ENCODE measurements at places on chromosomes 2 and 18. TPM values are rescaled to one million over a fixed set of nuclear protein-coding genes. Genes with fewer than 3 reads are reported as not detected.
A peak's percentile ranks its signal among the peaks of the same experiment; 100 is the strongest.

MYOM1 gene
- 1.3 TPM for total RNA-seq

IL36A gene
- total RNA-seq = not detected

WDR75 gene
- total RNA-seq = 86.2 TPM

ALK gene
- total RNA-seq = not detected

SLC25A52 gene
- total RNA-seq = not detected

CSRNP3 gene
- not detected for total RNA-seq

- H3K36me3 ChIP-seq = no peaks in the 10 kb centered on the region
- no peaks in the 10 kb centered on the region for H3K4me1 ChIP-seq
- H3K4me3 ChIP-seq = no peak overlapping the region
- DNase-seq = no peak
These were observed 380.3 kb downstream of the NYAP2 start for GRCh38 chr2:225779829-225780228.

- no peak overlapping the region for H3K27ac ChIP-seq
- H3K4me3 ChIP-seq = no peak overlapping the region
- peaks cover 1% of the 10 kb centered on the region for H3K27me3 ChIP-seq
- no peak for DNase-seq
- H3K4me1 ChIP-seq = peaks cover 9% of the 10 kb centered on the region
These were observed 2.3 kb downstream of the TM4SF20 start for GRCh38 chr2:227376656-227377396.

DNA sequence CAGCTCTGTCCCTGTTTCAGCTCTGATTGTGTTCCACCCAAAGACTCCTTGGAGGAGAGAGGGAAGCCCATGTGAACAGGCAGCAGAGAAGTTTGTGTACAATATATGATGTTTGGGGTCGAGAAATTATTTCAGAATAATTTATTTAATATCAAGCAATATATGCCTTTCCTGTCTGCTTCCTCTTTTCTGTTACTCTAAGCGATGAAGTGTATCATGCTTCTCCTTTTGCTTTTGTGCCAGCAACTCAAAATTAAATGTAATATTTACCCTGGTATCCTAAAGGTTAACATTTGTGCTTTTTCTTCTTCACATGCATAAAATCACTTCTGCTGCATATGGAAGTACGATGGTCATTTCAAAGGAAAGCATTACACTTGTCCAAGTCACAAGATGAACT lies 2.4 kb upstream of the NTSR2 start:
- H3K27me3 ChIP-seq = peaks cover 42% of the 10 kb centered on the region
- H3K36me3 ChIP-seq = no peaks in the 10 kb centered on the region
- DNase-seq = no peak
- H3K27ac ChIP-seq = no peak overlapping the region
- peaks cover 7% of the 10 kb centered on the region for H3K4me1 ChIP-seq
- no peak overlapping the region for H3K4me3 ChIP-seq

GRCh38 chr18:6273423-6273822 lies 141.3 kb downstream of the L3MBTL4 start:
- no peak overlapping the region for H3K4me3 ChIP-seq
- H3K27ac ChIP-seq = no peak overlapping the region
- no peak for DNase-seq
- no peaks in the 10 kb centered on the region for H3K36me3 ChIP-seq
- H3K4me1 ChIP-seq = no peaks in the 10 kb centered on the region
- peaks cover 2% of the 10 kb centered on the region for H3K27me3 ChIP-seq

GRCh38 chr2:43075811-43076585 lies 150.4 kb downstream of the ZFP36L2 start:
- no peak for DNase-seq
- no peak overlapping the region for H3K4me3 ChIP-seq
- H3K27me3 ChIP-seq = no peaks in the 10 kb centered on the region

DNA sequence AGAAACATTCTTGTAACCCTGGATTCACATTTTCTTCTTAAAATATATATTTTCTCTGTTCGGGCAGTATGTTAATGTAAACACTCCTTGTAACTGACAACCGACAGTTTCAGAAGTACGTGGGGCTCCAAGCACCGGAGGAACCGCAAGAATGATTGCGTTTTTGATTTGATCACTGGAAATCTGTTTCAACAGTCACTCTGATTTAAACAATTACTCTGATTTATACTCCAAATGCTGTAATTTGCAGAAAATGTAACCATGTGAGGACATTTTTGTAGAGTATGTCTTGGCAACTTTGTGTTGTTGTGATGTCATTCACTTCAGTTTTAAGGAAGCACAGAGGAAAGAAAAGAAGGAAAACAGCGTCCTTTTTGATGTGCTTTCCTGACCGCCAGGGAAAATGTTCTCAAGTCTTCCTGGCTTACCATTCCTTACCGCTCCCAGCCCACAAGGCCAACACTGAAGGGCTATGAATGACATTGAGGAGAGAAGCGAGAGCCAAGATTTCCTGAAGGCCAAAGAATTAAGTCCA lies 77.7 kb downstream of the APOB start:
- peaks cover 8% of the 10 kb centered on the region for H3K27me3 ChIP-seq
- H3K4me3 ChIP-seq = no peak overlapping the region
- no peak for DNase-seq
- no peaks in the 10 kb centered on the region for H3K4me1 ChIP-seq

- peaks cover 1% of the 10 kb centered on the region for H3K27me3 ChIP-seq
- no peak overlapping the region for H3K4me3 ChIP-seq
- DNase-seq = no peak
These were observed 156.5 kb upstream of the L3MBTL4 start for GRCh38 chr18:6571239-6571602.

GRCh38 chr2:195532628-195533271 lies 124.3 kb upstream of the SLC39A10 start:
- peaks cover 2% of the 10 kb centered on the region for H3K36me3 ChIP-seq
- H3K27ac ChIP-seq = peak overlapping the region; percentile 95
- H3K4me3 ChIP-seq = peak overlapping the region; percentile 81
- H3K27me3 ChIP-seq = no peaks in the 10 kb centered on the region
- peaks cover 70% of the 10 kb centered on the region for H3K4me1 ChIP-seq

- H3K4me1 ChIP-seq = peaks cover 3% of the 10 kb centered on the region
- peaks cover 4% of the 10 kb centered on the region for H3K36me3 ChIP-seq
- no peak overlapping the region for H3K27ac ChIP-seq
- DNase-seq = no peak
These were observed 8.0 kb upstream of the EIF2AK2 start for GRCh38 chr2:37164757-37165156.

DNA sequence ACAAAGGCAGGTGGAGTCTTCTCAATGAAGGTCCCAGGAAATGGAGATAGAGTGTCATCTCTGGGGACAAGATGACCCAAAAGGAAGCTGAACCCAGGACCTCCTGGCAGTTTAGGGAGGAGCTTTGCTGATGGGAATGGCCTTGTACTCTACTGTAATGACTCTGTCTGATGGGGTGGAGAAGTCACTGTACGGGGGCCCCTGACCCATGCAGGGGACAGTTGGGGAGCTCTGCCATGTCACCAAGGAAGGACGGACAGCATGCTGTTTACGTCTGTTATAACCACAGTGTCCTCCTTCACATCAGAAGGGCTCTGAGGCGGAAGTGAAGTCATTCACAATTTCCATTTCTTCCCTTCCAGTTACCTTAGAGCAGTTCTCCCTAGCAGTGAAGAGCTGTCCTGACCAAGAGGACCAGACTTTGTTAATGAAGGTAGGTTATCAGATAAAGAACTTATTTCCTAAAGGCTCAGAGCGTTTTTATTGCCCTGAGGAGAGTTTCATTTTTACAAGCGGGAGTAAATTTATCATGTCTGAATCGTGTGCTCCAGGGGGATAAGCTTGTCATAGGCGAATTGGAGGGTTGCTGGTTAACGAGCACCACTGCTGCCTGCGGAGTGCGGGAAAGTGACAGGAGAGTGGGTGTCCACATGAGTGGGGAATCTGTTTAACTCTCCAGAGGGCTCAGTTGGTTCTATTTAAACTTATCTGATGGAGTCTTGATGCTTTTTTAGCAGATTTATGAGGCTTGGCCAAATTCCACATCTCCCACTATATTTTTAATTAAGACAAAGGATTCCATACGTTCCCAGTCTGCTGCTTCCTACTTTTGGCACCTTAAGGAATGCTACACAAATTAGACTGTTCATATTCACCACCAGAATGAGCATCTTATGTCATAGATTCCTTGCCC lies 71.6 kb upstream of the BCL2L11 start:
- peaks cover 44% of the 10 kb centered on the region for H3K4me1 ChIP-seq
- peaks cover 26% of the 10 kb centered on the region for H3K27me3 ChIP-seq
- no peak for DNase-seq
- H3K27ac ChIP-seq = no peak overlapping the region
- H3K36me3 ChIP-seq = peaks cover 3% of the 10 kb centered on the region
